ENCODE measurements at places on chromosomes 1 and 21. TPM values are rescaled to one million over a fixed set of nuclear protein-coding genes. Genes with fewer than 3 reads are reported as not detected.

Gene TRAF3IP3
- total RNA-seq: 3.3 TPM

Gene RNF186
- total RNA-seq: not detected

DNA sequence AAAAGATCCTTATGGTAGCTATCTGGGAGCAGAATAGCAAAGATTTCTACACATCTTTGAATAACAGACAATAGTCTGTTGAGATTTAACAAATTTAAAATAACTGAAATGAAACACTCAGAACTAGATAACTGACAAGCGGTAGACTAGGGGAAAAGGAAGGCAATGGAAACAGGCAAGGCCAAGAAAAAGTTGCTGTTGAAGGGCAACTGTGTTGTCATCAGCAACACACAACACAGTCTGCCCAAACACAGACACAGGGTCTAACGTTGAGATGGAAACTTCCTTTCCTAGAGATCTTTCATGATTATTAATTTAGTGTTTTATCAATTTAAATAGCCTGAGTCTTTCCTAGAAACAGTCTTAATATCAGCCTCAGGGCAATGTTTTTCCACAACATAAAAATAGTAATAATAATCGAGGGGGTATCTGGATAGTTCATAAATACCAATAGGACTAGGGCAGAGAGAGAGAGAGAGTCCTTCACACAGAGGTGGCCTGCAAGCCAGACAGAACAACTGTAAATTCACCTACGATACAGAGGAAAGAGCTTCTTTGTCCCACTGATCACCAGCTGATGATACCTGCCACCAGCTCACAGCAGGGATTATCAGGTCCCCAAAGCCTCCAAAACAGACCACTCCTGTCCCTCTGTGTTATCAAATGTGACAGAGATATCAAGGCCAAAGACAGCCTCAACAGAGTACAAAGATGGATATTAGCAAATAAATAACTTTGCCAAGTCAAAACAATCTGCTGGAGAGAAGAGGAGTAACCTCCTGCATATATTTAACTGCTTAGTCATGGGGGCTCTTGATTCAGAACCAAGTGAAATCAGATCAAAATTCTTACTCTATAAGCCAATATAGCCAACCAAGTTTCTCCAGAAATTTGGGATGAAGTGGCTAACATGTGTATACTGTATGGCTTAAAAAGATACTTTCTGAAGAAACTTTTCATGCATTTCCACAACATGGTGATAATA is 245.3 kb downstream of the SLC45A1 start:
- no peak for DNase-seq

Gene RGS7
- total RNA-seq: not detected

Gene CCDC185
- total RNA-seq: not detected

DNA sequence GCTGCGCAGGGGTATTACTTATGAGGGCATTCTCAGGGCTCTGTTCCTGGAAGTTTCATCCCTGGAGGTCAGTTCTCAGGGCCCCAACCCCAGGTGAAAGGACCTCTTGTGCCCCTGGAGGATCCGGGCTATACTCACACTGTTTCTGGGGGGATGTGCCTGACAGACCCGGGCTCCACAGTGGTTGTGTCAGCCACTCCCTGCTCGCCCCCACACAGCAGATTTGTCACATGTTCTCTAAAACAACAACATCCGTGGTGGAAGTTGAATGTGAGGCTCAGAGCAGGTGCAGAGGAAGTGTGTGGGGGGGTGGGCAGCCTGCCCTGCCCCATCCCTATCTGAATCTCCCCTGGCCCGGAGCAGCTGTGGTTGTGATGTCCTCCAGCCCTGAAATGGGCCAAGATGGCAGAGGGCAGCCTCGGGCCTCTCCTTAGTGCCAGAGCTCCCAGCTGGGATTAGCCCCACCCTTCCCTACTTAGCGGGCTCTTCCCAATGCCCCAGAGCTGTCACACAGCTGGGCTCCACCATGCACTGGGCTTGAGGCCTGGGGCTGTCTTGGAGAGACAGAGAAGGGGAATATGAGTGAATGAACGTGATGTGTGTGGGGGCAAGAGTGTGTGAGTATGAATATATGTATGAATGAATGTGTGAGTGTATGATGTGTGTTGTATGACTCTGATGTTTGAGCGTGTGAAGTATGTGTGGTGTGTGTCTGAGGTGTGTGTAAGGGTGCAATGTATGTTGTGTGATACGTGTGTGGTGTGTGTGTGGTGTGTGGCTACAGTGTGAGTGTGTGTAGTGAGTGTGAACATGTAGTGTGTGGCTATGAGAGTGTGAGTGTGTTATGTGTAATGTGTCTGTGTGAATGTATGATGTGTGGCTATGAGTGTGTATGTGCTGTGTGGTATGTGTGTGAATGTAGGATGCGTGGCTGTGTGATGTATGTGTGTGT is 1.5 kb upstream of the FCMR start:
- DNase-seq: no peak

Gene S100A5
- total RNA-seq: not detected

GRCh38 chr1:226884116-226884625 is 13.8 kb downstream of the PSEN2 start:
- DNase-seq: no peak

Gene MPL
- not detected for total RNA-seq

GRCh38 chr1:43383449-43383848 is 6.2 kb downstream of the MED8 start:
- no peak for DNase-seq

Gene KIF21B
- 4.7 TPM for total RNA-seq

DNA sequence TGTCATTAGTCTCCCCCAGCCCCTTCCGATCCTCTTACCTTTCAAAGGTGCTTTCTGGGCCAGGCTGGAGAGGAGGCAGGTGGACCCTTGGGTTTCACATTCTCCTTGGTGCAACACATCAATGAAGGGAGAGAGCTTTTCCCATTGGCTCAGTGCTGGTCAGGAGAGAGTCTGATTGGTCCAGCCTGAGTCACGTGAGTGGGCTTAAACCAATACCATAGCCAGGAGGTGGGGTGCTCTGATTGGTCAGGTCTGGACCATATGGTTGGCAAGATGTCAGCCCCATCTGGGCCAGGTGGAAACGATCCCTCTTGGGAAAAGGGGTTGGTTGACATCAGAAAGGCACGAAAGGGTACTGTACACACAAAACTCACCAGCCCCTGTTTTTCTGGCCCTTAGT is 44.8 kb upstream of the ABCG1 start:
- no peak for DNase-seq

DNA sequence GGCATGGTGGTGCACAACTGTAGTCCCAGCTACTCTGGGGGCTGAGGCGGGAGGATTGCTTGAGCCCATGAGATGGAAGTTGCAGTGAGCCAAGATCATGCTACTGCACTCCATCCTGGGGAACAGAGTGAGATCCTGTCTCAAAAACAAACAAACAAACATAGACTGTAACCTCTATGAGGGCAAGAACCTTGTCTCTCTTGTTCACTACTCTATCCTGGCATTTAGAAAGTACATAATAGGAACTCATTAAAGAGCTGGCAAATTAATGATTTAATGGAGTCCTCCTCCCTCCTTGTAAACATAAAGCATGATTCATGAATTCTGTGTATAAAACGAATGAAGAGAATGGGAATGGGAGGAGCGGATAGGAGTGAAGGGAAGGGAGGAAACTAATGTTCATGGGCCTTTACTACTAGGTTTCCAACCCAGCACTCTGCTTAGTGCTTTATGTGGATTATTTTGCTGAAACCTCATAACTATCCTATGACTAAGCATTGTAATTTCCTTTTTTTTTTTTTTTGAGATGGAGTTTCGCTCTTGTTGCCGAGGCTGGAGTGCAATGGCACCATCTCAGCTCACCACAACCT is 8.6 kb downstream of the LMOD1 start:
- no peak for DNase-seq

Gene DNAH14
- not detected for total RNA-seq

Gene OLIG1
- total RNA-seq: not detected

DNA sequence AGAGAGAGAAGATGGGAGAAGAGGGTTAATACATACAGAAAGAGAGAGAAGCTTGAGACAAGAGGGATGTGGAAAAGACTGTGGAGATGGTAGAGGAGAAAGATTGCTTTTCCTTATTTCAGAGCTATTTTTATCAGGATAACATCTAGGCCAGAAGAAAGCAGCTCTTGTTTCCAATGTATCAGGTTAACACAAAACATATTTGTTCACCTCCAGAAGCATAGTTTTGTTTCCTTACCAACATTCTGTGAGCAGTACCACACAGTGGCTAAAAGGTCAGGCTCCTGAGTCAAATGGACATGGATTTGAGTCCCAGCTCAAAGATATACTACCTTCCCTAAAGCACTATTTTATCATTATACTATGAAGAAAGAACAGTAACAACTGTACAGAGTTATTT is 185.5 kb downstream of the DUSP10 start:
- no peak for DNase-seq

- no peak for DNase-seq
Measured at GRCh38 chr1:64426681-64427080, 43.2 kb upstream of the CACHD1 start.

Gene TMEM82
- not detected for total RNA-seq

- no peak for DNase-seq
Measured at GRCh38 chr1:115299266-115299665, 38.8 kb downstream of the NGF start.

GRCh38 chr1:156263288-156263655 is 15.4 kb upstream of the PAQR6 start:
- DNase-seq: no peak

GRCh38 chr1:9190234-9190633 is 44.3 kb upstream of the H6PD start:
- no peak for DNase-seq

DNA sequence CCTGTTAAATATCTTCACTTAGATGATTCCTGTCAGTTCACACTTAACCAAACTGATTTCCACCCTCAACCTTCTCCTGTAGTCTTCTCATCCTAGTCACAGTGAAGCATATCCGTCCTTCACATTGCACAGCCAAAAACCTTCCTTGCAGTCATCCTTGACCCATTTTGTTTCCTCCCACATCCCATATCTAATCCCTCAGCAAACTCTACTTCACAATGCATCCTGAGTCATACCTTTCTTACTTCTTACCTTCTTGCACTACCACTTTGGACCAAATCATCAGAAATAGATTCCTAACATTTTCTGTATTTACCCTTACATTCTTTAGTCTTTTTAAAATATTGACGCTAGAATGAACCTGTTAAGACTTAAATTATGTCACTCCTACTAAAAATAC is 86.9 kb downstream of the OLFML2B start:
- DNase-seq: no peak

GRCh38 chr1:114564141-114564540 is 17.3 kb downstream of the BCAS2 start:
- no peak for DNase-seq

DNA sequence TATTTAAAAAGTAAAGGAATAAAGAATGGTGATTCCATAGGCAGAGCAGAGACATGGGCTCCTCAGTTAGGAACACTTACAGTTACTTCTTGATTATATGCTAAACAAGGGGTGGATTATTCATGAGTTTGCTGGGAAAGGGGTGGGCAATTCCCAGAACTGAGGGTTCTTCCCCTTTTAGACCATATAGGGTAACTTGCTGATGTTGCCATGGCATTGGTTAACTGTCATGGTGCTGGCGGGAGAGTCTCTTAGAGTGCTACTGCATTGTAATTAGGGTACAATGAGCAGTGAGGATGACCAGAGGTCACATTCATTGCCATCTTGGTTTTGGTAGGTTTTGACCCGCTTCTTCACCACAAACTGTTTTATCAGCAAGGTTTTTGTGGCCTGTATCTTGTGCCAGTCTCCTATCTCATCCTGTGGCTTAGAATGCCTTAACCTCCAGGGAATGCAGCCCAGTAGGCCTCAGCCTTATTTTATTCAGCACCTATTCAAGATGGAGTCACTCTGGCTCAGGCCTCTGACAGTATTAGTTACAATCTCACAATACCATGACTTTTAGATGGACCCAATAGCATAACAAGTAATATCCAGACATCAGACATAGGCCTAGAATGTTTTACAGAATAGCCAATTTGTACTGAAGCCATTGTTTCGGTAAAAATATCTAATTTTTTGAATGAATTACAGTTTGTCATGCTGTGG is 106.8 kb downstream of the ZBTB18 start:
- no peak for DNase-seq

DNA sequence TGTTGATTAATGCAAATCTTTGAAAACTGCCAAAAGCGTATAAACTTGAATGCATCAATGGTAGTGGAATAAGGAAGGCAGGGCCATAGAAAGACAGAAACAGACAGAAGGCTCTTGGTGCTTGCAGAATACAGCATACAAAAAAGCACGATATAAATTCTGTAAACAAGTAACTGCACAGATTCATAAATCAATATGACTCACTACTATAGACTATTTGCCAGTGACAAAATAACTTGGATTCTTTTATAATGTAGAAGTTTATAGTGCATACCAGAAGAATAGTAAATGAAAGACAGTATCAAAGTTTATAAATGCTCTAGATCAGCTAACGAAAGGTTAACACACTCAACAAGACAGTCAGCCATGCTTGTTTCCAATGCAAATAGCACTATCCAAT is 349.6 kb downstream of the PTBP2 start:
- no peak for DNase-seq

DNA sequence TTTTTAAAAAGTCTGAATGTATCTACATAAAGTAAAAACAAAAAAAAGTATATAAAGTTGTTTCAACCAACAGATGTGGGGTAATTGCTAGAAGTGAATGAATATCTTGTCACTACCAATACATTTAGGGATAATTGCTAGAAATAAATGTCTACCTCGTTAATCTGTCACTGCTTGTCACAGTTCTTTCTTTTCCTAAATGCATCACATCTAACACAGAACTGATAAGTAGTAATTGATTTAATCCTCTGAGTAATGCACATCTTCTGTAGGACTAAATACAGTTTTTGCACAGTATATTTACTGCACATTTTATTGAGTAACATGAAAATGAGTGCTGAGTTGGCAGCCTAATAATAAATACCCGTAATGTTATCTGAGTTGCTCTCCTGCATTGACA is 72.2 kb downstream of the SUSD4 start:
- no peak for DNase-seq

Gene ADAMTSL4
- 45.1 TPM for total RNA-seq

- no peak for DNase-seq
Measured at GRCh38 chr1:94463765-94464330, 45.7 kb downstream of the ABCD3 start.

Gene RPE65
- not detected for total RNA-seq

Gene MCOLN3
- 3.2 TPM for total RNA-seq

DNA sequence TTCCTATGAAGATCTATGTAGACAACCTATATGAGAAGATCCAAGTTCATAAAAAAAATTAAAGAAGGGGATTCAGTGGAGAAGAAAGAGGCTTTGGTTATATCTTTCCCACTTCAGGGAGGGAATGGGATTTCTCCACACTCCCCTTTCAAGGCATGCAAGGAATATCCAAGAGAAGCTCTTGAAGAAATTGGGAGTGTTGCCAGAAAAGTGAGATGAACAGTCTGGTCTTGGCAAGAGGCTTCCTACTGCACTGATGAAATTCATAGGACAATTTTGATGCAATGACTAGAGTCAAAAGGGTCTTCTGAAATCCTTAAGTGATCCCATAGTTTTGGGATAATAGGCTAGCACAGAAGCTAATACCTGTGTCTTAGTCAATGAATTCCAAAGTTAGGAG is 153.0 kb downstream of the KCTD3 start:
- DNase-seq: no peak

DNA sequence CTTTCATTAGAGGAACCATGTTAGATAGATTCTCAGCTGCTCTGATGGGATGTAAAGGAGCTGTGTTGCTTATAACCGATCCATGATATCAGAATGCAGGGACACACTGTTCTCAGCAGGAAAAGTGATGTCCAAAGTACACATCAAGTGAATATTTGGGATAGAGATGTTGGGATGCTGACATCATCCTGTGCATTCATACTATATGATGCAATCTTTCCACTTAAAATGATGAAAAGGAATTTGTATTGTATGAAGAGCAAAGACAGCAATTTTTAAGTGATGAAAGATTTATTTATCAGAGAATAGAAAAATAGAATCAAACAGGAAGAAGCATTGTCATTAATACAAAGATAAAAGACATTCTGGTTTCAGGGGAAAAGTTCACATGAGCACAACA is 110.1 kb downstream of the ERG start:
- DNase-seq: no peak
